Activated naive CD4-positive, alpha-beta T cell treated with Interleukin-2 at 50 U/mL for 16 hours (primary cell): ENCODE measurements at places on chromosomes 6 and 20.
A peak's percentile ranks its signal among the peaks of the same experiment; 100 is the strongest.

DNA sequence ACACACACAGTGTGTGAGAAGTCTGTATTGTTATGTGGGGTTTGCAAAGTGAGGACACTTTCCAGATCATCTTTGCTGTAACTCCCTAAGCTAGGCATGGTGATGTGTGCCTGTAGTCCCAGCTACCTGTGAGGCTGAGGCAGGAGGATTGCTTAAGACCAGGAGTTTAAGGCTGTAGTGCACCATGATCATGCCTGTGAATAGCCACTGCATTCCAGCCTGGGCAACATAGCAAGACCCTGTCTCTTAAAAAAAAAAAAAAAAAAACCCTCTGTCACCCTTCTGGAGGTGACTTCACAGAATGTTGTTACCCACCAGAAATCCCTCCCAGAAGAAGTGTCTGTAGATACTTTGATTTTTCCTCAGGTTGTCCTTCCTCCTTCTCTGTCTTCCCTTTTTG, 14.9 kb downstream of the CASS4 start:
- no peak for DNase-seq

DNA sequence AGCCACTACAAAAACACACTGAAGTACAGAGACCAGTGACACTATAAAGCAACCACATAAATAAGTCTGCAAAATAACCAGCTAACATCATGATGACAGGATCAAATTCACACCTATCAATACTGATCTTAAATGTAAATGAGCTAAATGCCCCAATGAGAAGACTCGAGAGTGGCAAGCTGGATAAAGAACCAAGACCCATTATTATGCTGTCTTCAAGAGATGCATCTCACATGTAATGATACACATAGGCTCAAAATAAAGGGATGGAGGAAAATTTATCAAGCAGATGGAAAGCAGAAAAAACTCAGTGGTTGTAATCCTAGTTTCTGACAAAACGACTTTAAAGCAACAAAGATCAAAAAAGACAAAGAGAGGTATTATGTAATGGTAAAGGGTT, 138.1 kb upstream of the PLN start:
- DNase-seq, result no peak

GRCh38 chr20:19937651-19938420, 79.3 kb upstream of the NAA20 start:
- DNase-seq, result peak; percentile 12

GRCh38 chr6:37119387-37119886, 50.5 kb upstream of the PIM1 start:
- DNase-seq, result no peak

DNA sequence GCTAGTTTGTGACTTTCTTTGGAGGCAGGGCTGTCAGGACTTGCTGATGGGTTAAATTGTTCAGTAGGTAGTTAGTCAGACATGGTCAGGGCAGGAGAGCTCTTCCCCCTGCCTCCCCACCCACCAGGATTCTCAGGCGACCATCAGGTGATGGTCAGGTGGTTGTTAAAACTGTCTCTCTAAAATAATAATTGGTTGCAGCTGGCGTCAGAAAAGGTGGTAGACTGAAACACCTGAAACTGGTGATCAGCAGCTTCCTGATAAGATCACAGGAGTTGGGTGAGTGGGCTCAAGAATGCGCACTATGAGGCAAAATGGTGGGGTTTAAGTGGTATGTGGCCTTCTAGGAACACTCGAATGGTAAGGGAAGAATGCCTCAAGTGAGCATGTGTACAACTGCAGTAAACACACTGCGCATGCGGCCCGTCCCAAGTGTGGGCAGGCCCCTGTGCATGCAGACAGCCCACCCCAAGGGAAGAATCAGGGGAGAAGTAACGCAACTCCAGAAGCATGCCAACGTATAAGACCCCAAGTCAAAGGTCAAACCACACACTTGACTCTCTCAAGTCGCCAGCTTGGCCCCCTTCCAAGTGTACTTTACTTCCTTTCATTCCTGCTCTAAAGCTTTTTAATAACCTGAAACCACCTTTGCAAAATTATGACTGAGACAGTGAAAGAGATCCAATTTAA, 7.9 kb upstream of the BLCAP start:
- no peak for DNase-seq

GRCh38 chr6:50543666-50544065, 169.7 kb upstream of the TFAP2D start:
- DNase-seq, result no peak

DNA sequence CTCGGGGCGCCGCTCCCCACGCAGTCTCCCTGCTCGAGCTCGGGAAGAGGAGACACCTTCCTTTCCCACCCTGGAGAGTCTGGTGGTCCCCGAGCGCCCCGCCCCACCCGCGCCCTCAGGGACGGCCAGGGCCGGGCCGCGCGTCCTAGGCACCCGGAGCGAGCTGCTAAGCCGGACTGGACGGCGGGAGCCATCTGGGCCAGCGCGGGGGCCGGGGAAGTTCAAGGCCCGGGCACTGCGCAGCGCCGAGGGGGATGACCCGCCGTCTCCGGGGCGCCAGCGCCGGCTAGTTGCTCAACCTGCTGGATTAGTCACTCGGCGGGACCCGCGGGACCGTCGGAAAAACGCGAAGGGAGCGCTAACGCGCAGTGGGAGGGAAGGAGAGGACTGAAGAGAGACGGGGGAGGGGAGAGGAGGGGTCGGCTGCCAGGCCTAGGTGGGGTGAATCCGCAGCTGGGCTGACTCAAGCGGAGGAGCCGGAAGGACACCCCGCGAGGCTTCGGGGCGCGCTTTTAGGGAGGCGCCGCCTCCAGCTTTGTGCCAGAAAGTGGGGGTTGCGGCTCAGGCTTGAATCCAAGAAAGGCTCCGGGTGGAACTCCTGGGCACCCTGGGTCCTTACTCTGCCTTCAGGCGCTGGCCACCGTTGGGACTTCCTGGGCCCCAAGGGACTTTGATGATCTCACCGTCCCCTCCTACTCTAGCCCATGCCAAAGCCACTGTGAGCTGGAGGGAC, 75.7 kb upstream of the FOXP4 start:
- DNase-seq, result peak; percentile 16

DNA sequence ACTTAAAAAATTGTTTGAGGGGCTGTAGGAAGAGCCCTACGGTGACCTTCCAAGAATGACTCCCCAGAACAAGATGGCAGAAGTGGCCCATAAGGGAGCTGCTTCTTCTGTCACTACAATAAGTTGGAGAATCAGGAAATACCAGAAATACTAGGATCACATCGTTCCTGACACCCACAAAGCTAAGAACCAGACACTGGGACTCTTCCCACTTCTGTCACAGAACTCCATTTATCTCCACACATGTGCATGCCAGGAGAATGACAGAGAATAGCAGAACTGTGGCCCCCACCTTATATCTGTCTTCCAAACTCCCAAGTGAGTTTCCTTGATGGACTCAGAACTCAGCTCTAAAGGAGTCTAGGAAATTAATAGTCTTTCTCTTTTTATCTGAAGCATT, 54.6 kb upstream of the UBR2 start:
- no peak for DNase-seq

DNA sequence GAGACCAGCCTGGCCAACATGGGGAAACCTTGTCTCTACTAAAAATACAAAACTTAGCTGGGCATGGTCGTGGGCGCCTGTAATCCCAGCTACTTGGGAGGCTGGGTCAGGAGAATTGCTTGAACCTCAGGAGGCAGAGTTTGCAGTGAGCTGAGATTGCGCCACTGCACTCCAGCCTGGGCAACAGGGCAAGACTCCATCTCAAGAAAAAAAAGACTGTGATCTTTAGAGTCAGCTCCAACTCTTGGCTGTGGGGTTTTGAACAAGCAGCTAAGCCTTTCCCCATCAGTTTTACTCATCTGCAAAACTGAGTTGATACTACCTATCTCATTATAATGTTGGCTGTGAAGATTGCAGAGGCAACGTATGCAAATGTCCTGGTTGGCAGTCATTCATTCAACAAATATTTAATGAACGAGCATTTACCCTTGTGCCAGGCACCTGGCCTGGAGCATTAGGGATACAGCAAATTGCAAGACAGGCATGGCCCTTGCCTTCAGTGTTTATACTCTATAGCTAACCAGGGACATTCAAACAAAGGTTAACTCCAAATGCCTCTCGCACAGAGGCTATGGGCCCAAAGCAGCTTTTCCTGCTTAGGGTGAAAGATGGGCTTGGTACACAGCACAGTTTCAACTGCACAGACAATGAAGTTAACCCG, 37.8 kb downstream of the ILRUN start:
- DNase-seq, result no peak

- DNase-seq, result no peak
Measured at GRCh38 chr6:135503703-135504475, 6.3 kb upstream of the AHI1 start.

- DNase-seq, result no peak
Measured at GRCh38 chr6:16901306-16901705, 140.0 kb upstream of the ATXN1 start.

DNA sequence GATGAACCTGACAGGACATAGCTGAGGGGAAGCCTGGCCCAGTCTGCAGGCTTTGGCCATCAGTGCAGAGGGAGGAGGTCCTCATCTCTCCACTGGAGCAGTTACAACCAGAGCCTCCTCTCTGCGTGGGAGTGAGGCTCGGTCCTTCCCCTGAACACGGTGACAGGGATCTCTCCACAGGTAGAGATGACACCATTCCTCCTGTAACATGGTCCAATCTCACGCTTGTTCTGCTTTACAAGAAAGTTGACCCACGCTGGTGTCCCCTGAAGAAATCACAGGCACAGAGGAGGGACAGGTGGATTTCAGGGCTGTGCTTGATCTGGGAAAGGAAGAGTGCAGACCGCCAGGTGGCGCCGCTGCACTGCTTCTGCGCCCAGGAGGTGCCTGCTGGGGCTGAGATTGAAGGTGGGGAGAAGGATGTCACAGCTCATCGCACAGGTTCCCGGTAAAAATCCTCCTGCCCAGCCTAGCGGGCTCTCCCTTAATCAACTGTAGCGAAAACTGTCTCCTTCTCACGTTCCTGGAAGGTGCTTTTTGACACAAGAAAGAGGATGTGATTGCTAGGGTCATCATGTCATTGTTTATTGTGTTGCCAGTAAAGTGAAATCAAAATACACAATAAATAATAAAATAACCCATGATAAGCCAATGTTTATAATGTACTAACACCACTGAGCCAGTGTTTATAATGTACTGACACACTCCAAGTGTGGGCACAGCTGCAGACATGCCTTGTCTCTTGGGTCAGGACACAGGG, 20.4 kb downstream of the HLA-G start:
- DNase-seq, result peak; percentile 86

- no peak for DNase-seq
Measured at GRCh38 chr20:38918172-38918571, 8.0 kb upstream of the FAM83D start.

GRCh38 chr6:169959136-169960002, 207.9 kb downstream of the ERMARD start:
- DNase-seq, result peak; percentile 36

- no peak for DNase-seq
Measured at GRCh38 chr20:891058-891705, 25.0 kb downstream of the ANGPT4 start.

GRCh38 chr6:95081231-95081630, 496.1 kb upstream of the MANEA start:
- DNase-seq, result no peak

DNA sequence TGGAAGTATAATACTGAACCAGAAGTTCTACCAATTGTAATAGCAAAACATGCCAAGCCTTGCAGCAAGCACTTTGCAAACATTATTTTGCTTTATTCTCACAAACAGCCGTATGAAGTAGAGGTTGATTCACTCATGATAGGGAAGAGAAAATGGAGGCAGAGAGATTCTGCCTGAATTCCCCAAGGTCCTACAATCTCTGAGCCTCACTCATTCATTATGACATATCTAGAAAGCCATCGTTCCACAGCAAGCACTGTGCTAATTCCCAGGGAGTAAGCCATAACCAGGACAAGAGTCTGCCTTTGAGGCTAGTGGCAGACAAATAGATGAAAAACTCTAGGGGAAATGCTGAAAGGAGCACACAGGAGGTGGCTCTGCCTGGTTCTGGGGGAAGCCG, 288.0 kb downstream of the TSHZ2 start:
- no peak for DNase-seq

GRCh38 chr6:111606620-111607115, 990 bp upstream of the TRAF3IP2 start:
- DNase-seq, result no peak

GRCh38 chr6:21999012-21999528, 297.8 kb downstream of the PRL start:
- DNase-seq, result no peak

- no peak for DNase-seq
Measured at GRCh38 chr6:83221276-83221675, 28.1 kb downstream of the RWDD2A start.

DNA sequence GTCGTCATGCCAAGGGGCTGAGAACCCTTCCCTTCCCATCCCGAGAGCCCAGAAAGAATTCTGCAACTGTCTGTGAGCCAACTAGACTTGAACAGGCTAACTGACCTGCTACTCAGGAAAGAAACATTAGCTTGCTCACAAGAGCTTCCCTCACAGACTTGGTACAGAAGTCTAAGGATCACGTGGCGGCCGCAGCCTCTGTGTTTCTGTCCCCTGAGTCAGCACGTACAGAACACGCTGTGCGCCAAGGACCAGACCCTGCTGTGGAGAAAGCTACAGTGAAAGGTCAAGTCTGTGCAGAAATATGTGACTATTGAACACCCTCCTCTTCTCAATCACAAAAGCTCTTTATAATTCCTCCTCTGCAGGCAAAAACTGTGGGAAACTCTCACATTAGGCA, 151.3 kb upstream of the QKI start:
- DNase-seq, result no peak

DNA sequence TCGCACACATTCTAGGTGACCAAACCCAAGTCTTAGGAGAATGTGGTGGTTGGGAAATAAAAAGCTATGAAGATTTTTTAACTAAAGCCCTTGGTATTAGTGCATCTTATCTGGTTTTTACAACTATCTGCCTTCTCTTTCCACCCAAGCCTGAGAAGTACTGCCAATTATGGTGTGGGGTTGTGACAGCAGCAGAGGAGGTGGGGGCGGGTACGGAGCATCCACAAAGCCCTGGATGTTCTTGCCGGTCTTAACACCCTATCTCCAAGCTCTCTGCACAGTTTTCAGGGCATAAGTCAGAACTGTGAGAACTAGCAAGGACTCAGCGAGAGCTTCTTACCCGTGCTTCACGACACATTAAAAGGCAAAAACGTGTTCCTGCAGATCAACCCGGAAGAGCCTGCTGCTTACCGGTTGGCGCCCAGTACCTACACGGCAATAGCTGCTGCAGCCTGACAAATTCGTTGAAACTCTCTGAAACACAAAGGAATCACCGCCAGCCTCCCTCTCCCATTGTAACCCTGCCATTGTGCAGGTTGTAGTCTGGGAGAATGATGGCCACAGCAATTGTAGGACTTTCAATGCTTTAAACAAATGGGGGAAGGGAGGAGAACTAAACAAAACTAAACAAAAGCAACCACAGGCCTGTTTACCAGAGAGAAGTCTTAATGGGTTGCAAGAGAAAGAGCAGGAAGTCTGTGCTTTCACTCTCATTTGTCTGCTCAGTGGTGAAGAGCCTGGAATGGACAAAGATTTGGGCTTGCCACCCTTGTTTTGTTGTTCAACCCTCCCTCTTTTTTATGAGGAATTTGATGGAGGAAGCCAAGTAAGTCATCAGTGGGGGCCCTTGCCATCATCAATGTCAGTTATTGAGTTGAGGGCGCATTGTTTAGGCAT, 461.0 kb upstream of the JARID2 start:
- DNase-seq, result no peak
